ENCODE measurements at places on chromosomes 4 and X.

- DNase-seq, result no peak
Observed at GRCh38 chr4:140529434-140529833, 5.5 kb downstream of the ELMOD2 start.

DNA sequence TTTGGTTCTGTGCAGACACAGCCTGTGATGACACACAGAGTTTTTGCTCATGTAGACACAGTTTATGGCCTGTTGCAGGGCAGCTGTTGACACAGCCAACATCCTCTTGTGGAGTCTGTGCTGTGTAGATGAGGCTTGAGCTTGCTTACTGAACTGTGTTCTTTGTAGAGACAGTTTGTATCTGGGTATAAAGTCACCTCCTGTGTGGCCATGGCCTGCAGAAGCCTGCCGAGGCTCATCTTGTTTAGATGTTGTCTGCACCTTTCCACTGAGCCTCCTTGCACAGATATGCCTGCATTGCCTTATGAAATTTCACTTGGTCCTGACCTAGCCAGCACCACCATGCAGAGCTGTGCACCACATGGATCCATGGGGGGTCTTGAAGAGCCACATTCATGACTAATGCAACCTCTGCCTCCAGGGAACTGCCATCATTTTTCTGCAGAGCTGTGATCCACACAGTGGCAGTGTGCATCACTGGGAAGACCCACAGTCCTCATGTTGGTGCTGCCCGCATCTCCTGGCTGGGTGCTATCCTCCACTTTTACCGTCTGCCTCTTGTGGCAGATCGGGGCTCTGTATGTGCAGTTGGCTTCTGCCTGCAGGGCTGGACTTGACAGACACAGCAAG, 198.0 kb upstream of the MAMLD1 start:
- DNase-seq, result no peak

DNA sequence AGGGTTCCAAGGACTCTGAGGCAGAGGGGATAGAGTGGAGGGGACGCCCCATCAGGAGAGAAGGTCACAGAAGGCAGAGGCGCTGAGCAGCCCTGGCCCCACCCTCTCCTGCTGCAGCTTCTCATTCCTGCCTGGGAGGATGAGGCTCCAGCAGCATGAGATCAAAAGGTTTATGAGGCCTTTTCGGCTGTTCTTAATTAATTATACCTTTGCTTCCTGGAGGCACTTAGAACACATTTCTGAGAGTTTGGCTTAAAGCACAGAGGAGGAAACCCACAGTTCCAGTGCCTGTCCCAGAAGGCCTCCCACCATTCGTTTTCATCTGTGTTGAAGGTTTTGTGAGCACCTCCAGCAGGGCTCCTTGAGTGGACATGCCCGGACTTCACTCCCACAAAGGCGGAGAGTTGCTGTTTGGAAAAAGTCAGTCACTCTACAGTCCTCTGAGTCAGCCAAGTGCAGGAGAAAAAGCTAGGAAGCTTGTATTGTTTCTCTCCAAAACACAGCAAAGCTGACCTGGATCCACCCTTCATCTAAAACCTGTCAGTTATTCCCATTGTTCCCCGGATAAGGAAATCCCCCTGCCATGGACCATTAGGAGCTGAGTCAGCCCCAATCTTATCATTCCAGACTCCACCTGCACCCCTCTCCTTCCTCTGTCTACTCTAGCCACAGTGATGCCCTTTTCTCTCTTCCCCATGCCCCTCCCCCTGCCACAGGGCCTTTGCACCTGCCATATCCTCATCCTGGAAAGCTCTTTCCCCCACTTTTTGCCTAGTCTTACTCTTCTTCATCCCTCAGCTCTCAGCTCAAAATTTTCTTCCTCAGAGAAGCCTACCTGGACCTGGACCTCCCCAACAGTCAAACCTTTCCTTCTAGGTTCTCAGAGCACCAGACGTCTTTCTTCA, 276.8 kb downstream of the FBXW7 start:
- DNase-seq, result no peak

- no peak for DNase-seq
Observed at GRCh38 chr4:116878280-116878679, 207.1 kb downstream of the TRAM1L1 start.

- DNase-seq, result no peak
Observed at GRCh38 chr4:163382178-163382869, 38.6 kb downstream of the NPY5R start.
